Naive thymus-derived CD4-positive, alpha-beta T cell (primary cell): ENCODE measurements at places on chromosomes 3 and 15. TPM values are rescaled to one million over a fixed set of nuclear protein-coding genes. Genes with fewer than 3 reads are reported as not detected.
A peak's percentile ranks its signal among the peaks of the same experiment; 100 is the strongest.

DNA sequence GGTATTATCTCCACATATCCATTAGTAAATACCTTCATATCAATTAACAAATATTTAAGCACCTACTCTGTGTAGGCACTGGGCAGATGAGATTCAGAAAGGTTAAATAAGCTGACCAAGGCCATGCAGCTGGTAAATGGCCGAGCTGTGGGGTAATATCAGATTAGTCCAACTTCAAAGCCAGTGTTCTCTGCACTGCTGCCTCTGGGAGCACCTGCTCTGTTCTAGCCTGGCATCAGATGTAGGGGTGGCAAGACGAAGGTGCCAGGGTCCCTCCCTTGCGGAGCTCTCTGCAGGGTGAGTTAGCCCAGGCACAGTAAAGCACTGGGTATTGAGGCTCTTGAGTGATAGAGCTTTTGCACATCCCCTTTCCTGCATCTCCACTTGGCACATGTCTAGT, 5.5 kb downstream of the TATDN2 start:
- DNase-seq: no peak

DNA sequence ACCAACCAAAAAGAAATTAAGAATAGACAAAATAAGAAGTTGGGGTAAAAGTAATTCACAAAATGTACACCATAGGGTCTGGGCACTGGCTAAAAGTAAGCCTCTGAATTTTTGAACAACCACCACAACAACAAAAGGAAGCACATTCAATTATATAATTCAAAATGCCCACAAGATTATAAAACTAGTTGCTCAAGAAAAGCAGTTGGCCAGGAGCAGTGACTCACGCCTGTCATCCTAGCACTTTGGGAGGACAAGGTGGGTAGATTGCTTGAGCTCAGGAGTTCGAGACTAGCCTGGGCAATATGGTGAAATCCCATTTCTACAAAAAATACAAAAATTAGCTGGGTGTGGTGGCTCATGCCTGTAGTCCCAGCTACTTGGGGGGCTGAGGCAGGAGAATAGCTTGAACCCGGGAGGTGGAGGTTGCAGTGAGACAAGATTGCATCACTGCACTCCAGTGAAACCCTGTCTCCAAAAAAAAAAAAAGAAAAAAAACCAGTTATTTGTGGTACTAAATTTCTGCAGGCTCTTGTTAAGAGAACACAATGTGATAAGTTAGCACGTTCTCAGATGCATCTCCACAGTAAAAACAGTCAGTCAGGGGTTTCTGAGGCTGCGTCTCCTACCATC, 6.6 kb upstream of the ATP11B start:
- DNase-seq: no peak

DNA sequence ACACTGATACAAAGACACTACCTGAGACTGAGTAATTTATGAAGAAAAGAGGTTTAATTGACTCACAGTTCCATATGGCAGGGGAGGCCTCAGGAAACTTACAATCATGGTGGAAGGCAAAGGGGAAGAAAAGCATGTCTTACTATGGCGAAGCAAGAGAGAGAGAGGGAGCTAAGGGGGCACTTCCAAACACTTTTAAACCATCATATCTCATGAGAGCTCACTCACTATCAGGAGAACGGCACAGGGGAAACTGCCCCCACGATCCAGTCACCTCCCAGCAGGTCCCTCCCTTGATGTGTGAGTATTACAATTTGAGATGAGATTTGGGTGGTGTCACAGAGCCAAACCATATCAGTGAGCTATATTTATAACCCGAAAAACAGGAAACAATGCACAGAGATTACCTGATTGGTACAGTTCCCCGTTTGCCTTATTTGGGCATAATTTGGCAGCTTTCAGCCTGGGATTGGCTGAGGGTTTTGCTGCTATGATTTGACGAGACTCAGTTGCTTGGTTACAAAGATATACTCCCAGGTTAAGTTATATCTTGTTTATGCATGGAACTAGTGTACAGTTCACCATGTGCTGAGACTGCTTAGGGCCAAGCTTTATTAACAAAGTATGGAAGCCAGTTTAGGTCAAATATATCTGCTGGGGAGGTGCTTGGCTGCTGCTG, 184.2 kb downstream of the NR2F2 start:
- no peak for DNase-seq

DNA sequence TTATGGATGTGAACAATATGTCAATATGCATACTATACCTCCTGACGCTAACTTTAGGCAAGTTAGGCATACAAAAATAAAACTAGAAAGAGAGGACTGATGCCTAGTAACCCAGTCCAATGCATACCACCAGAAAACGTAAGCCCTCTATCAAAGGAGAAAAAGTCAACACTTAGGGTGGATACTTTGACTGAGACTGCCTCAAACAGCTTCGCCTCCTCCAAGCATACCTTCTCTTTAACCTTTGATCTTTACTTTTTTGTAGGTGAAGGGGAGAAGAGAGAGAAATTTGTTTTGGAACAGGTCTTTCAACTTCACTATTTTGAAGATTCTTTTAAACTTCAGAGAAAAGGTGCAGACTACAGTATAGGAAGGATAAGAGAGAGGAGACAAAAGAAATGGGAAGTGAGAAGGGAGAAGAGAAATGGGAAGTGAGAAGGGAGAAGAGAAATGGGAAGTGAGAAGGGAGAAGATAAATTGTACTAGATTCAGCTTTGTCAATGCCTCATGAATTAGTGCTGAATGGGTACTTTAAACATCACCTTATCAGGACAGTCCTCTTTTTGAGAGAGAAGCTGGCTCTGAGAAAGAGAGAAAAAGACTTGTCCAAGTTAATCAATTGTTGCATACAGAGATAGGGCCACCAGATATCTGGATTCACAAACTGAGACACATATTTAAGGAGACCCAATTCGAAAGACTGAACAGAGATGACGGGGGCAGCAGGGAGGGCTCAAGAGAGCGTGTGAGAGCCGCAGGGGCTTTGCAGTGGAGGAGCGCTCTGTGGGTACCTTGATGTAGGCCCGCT, 1.0 kb downstream of the P3H2 start:
- no peak for DNase-seq

IL5RA gene
- not detected for total RNA-seq

GRCh38 chr3:53835257-53835656, 11.0 kb downstream of the CHDH start:
- no peak for DNase-seq

DNA sequence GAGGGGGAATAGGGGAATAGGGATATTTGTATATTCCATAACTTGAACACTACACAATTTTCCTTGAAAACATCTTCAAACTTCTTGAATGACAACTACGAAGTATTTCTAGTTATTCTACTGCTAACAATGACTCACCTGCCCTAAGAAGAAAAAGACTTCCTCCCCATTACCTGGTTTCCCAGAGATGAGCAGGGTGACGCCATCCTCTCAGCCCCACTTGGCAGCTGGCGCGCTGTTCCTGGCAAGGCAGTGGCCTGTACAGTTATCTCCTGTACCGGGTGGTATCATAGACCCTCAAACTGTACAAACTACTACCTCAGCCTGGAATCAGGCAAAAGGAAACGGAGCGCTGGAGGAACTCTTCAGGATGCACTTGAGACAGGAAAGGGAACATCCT, 10.4 kb downstream of the WDR82 start:
- no peak for DNase-seq

GRCh38 chr3:195150181-195151118, 120.5 kb downstream of the XXYLT1 start:
- peak; percentile 8 for DNase-seq

GRCh38 chr3:71732637-71733036, 7.4 kb upstream of the EIF4E3 start:
- DNase-seq: no peak

- DNase-seq: no peak
Measured at GRCh38 chr3:183278479-183279088, 25.5 kb downstream of the B3GNT5 start.

- DNase-seq: no peak
Measured at GRCh38 chr15:62050115-62050514, 10.1 kb downstream of the VPS13C start.

SMCO1 gene
- not detected in 2 replicates for total RNA-seq

ACTRT3 gene
- total RNA-seq: 0.28 and 0.36 TPM in 2 replicates

MEGF11 gene
- not detected for total RNA-seq

BNIP2 gene
- total RNA-seq: 116 TPM

GRCh38 chr15:53591041-53591440, 168.4 kb downstream of the WDR72 start:
- no peak for DNase-seq

DNA sequence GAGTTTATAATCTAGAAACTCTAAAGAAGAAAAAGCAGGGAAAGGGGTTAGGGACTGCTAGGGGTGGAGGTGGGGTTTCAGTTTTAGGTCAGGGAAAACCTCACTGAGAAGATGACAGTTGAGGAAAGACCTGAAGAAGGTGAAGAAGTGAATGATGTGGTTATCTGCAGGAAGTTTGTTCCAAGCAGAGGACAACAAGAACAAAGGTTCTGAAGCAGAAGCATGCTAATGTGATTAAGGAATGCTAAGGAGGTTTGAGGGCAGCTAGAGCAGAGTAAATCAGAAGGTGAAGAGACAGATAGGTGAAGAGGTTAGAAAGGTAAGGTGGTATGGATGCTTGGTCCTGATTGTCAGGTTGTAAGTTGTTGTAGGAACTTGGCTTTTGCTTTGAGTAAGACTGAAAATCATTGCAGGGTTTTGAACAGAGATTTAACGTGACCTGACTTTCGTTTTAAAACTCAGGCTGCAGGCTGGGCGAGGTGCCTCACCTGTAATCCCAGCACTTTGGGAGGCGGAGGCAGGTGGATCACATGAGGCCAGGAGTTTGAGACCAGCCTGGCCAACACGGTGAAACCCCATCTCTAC, 8.6 kb downstream of the OXSR1 start:
- no peak for DNase-seq

DNA sequence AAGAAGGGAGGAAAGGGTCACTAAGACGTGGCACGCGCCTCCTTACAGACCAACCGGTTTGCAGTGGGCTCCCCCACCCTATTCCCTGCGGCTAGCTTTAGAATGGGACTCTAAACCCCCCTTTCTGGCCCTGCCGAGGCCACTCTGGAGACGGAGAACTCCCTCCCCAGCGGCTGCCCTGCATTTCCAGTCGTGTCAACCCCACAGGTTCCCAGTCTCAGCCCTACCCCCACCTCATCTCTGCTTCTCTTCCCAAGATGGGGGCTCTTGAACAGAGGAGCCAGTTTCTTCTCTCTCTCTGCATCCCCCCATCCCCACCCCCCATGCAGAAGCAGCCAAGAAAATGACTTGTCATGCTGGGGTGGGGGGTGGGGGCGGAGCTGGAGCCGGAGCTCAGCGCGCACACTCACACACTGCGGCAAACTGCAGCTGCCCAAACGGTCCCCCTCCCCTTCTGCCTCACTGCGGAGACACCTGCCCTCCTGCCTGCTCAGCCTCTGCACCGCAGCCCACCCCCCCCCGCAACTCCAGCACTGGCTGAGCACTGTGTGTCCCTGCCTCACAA, 871 bp downstream of the MAP1A start:
- no peak for DNase-seq

- DNase-seq: no peak
Measured at GRCh38 chr15:74431116-74431515, 2.6 kb downstream of the SEMA7A start.

BMF gene
- 20.0 TPM for total RNA-seq

DNA sequence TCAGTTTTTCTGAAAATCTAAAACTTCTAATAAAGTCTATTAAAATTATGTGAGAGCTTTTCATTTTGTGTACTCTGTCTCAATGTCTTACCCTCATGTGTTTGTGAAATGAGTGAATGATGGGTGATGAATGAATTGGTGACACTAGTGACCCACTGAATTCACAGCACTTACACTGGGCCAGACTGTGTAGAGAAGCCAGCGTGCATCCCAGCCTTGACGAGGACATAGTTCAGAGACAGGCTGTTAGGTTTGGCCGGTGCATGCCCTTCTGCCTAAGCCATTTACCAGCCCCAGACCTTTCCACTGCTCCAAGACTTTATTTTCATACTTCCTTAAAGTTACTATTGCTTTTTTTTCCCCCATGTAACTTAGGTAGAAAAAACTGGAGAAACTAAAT, 38.8 kb downstream of the FBXO22 start:
- DNase-seq: no peak

DNA sequence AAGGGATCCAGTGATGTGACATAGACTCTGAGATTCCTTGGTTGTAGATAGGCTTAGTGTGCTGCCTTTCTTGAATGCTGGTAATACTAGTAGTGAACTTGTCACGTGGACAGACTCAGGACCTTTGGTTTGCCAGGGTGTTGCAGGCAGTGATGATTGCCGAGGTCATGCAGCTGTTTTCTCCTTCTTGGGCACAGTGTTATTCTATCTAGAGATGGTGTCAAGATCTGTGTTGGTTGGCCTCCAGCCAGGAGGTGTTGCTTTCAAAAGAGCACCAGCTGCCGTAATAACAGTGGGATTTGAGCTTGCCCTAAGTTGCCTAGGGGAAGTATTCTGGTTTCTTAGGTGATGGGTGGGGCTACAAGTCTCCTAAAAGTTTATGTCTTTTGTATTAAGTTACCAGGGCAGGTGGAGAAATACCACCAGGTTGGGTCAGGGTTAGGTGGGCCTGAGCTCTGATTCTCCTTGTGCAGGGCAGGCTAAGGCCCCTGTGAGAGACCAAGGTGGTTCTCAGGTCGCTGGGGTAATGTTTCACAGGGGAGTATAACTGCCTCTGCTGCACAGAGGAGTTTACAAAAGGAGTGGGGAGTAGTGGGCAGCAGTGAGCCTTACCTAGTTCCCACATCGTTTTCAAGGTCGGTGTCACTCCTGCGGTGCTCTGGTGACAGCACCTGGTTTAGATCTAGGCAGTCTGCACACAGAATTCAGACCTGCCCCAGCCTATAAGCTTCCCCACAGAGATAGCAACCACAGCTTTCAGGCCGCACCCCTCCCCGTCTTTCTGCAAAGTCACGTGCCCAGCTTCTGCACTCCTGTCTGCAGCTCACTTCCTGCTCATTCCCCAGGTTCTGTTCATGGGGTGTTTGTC, 350.3 kb downstream of the DOCK3 start:
- DNase-seq: peak; percentile 46

SUSD5 gene
- total RNA-seq: not detected

DNA sequence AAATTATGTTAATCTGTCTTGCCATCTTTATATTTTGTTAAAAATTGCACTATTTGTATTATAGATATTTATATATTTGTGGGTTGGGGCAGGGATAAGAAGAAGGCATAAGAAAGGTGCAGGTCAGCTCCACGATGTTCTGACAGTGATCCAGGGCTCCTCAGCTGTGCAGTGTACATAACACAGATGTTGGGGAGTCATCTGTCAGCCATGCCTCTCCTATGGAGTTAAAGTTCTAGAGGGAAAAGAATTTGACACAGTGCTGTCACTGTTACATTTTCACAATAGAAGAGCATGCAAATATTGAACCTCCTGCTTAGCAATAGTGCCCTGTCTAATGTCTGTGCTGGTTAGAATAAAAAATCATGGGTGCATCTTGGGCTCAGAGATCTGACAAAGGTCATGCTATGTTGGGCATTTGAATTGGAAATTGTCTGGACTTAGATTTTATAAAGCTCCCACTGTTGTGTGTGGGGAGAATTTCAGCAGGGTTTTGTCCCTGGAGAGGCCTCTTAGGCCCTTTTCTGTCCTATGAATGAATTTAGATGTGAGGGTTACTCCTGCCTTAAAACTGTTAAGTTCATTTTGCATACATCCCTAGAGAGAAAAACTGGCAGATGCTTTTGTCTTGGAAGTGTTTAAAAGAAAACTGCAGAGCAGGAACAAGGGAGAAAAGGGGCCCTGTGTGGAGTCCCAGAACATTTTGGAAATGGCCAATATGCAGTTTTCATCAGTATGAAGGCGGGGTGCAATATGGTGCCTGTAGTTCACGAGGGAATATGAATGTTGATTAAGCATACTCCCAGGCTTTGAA, 20.4 kb downstream of the CDIN1 start:
- no peak for DNase-seq
